Stimulated activated CD4-positive, alpha-beta T cell treated with anti-CD3 and anti-CD28 coated beads, Interleukin-1b, Interleukin-23, amount 100 ng/mL, for 1 hour (primary cell): ENCODE measurements at places on chromosomes 6 and 20.

- DNase-seq: no peak
Observed at GRCh38 chr20:43863330-43863729, 51.3 kb upstream of the TOX2 start.

GRCh38 chr6:129248946-129249345 lies 366.0 kb downstream of the LAMA2 start:
- no peak for DNase-seq

- no peak for DNase-seq
Observed at GRCh38 chr20:57662456-57663240, 42.4 kb upstream of the ZBP1 start.

GRCh38 chr6:120556491-120556890 lies 777.8 kb downstream of the TBC1D32 start:
- DNase-seq: no peak

- DNase-seq: no peak
Observed at GRCh38 chr6:30759575-30760239, 15.4 kb upstream of the IER3 start.

DNA sequence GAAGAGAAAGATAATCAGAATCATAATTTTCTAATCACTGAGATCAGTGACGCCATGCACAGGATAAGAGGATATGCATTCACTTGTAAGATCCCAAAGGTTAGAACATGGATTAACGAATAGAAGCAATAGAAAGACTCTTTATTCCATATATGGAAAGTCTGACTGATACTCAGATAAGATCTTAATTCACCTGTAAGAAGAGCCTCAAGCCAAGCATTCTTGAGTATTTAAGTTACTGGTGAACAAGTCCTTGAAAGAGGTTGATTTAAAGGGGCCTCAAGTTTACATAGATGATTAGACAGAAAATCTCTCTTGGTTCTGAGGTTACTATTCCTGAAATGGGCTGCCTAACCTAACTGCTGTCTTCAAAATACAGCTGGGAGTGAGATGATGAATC lies 53.8 kb upstream of the MTRF1L start:
- no peak for DNase-seq

- DNase-seq: no peak
Observed at GRCh38 chr6:144797881-144798589, 512.9 kb downstream of the UTRN start.

GRCh38 chr6:135008941-135009290 lies 45.7 kb downstream of the HBS1L start:
- no peak for DNase-seq

DNA sequence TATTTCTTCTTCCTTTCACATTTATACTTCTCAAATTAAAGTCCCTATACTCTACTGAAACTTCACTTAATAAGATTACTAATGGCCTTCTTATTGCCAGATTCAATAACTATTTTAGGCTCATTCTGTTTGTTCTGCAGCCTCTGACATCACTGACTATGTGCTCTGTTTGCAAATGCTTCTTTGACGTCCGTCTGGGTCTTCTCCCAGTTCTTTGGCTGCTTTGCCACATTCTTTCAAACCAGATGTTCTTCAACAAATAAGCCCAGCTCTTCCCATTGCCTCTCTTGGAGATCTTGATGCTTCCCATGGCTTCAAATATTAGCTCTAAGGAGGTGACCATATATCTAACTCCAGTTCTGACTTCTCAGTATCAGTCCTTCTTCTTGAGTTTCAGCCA lies 117.4 kb downstream of the BTBD9 start:
- no peak for DNase-seq

GRCh38 chr6:15524861-15525401 lies 137.9 kb downstream of the DTNBP1 start:
- DNase-seq: no peak

- DNase-seq: peak; percentile 4
Observed at GRCh38 chr20:64161356-64162238, 2.7 kb upstream of the MYT1 start.

GRCh38 chr20:42138729-42139128 lies 520.6 kb upstream of the CHD6 start:
- DNase-seq: no peak

DNA sequence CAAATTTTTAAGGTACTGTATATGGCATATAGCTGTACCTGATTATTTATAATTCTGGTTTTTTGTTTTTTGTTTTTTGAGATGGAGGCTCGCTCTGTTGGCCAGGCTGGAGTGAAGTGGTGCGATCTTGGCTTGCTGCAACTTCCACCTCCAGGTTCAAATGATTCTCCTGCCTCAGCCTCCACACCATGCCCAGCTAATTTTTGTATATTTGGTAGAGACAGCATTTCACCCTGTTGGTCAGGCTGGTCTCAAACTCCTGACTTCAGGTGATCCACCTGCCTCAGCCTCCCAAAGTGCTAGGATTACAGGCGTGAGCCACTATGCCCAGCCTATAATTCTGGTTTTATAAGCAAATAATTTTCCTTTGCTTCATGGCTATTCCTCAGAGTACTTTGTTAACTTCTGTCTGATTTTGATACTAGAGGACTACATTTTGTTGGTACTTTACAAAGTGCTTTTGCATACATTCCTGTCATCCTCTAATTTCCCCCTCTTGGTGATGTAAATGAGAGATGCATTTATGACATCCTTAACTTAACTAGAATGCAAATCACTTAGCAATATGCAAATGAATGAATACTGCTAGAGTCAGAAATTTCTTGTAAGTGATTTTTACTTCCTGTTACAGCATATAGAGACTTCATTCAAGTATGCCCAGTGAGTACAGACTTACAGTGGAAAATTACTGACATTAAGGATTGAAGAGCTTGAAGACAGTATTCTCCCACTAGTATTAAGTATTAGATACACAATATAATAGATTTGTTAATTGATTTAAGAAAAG lies 35.7 kb upstream of the ARID1B start:
- DNase-seq: no peak

- no peak for DNase-seq
Observed at GRCh38 chr6:41599015-41599851, 39.0 kb upstream of the MDFI start.

GRCh38 chr6:144062786-144063185 lies 32.6 kb downstream of the SF3B5 start:
- DNase-seq: no peak

DNA sequence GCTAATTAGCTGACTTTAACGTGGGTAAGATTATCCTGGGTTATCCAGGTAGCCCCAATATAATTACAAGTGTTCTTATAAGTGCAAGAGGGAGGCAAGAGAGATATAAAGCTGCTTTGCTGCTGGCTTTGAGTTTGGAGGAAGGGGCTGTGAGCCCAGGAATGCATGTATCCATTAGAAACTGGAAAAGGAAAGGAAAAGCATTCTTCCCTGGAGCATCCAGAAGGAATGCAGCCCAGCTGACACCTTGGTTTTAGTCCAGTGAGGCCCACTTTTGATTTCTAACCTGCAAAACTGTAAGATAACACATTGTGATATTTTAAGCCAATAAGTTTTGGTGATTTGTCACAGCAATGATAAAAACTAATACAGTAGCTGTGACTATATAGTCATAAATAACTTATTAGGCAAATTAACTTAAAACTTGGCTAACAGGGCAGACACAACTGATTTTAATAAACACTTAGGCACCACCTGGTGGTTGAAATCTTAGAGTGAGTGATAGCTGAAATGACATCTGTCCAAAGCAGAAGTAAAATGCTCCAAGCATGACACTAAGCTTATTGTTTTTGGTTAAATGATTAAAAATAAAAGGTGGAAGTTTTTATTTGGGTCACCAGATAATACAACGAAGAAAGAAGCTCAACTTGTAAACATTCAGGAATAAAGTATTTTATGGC lies 35.6 kb downstream of the ADGRF4 start:
- DNase-seq: no peak

GRCh38 chr6:112764377-112764776 lies 417.2 kb downstream of the RFPL4B start:
- no peak for DNase-seq

DNA sequence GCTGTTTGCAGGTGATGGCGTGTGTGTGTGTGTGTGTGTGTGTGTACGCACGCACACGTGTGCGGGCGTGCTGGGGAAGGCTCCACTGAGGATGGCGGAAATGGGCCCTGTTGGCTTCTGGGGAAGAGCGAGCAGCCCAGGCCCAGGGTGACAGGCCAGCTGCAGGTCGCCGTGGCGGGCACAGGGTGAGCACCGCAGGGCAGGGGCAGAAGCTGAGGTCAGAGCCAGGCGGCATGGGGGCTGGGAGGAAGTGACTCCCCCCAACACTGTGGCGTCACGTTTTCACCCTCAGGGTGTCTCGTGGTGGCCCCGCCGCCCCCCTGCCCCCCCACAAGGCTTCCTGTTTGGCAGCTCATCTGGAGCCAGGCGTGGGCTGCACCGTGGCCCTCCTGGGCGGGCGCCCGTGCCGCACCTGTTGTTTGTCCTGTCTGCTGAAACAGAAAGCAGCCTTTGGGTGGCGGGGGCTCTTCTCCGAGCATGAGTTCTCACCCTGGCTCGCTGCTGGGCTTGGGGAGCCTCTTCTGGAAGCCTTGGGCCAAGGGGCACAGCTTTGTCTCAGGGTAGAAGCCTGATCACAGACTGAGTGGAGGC lies 7.1 kb downstream of the RBM38 start:
- DNase-seq: peak; percentile 59

- DNase-seq: no peak
Observed at GRCh38 chr6:129055796-129056195, 172.9 kb downstream of the LAMA2 start.

- no peak for DNase-seq
Observed at GRCh38 chr6:47700053-47700452, 1.7 kb downstream of the ADGRF4 start.

DNA sequence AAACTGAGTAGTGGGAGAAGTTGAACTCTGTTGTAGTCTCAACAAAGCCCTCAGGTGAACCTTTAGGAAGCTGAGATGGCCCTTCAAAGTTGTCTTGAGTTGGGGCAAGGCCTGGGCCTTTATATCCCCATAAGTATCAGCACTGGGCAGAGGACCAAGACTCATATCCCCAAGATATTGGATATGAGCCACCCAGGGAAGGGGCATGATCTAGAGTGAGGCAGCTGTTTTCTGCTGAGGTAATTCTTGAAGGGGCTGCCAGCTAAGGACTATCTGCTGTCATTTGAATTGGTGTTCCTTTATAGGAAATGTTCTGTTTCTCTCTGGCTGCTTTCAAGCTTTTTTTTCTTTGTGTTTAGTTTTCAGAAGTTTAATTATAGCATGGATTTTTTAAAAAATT lies 140.7 kb upstream of the FLRT3 start:
- no peak for DNase-seq

DNA sequence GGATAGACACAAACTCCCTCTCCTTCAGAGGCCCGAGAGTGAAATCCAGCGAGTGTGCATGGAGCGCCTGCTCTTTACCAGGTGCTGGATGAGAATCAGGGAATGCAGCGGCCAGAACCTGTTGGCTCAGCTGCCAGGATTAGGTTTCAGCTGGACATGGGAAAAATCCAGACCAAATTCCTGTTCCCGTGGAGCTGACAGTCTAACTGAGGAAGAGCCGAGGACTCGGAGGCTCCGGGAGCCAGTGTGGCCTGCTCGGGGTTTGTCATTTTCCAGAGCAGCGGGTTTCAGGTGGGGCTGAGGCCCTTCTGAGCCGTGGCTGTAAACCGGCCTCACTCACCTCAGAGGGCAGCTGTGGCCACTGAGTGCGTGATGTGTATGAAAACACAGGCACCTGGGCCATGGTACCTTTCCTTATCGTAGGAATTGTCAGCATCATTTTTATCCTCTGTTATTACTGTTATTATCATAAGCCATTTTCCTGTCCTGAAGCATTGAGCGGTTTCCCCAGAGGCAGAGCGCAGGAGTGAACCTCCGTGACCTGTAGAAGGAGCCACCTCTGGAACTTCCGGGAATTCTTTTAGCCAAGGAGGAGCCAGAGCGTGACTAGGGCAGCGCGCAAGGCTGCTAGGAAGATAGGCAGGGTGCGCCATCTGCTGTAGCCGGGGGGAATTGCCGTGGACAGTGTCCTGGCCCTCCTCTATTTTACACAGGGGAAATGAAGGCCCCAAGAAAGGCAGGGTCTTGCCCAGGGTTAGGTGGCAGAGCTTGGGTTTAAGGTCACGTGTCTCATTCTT lies 27.3 kb downstream of the PKIG start:
- peak; percentile 60 for DNase-seq

GRCh38 chr6:28808383-28808782 lies 115.4 kb downstream of the TRIM27 start:
- no peak for DNase-seq

- DNase-seq: no peak
Observed at GRCh38 chr20:26207237-26207966, 510.7 kb upstream of the ZNF337 start.

GRCh38 chr20:15638816-15639215 lies 934.4 kb downstream of the KIF16B start:
- no peak for DNase-seq
